Uterus (tissue), 4 donors: ENCODE measurements at places on chromosomes 3 and 15. TPM values are rescaled to one million over a fixed set of nuclear protein-coding genes. Genes with fewer than 3 reads are reported as not detected.

EFCAB12 gene
- 0.76 TPM for total RNA-seq

ARGFX gene
- total RNA-seq: not detected

ANKUB1 gene
- not detected for total RNA-seq

SMAD6 gene
- total RNA-seq: 30.1 TPM

DNAH12 gene
- 0.30 TPM for total RNA-seq

ZPLD1 gene
- total RNA-seq: 0.07 TPM

RTP1 gene
- total RNA-seq: not detected

KLF15 gene
- total RNA-seq: 16.5 TPM

FOXB1 gene
- not detected for total RNA-seq

EIF2B5 gene
- total RNA-seq: 36.3 TPM

SLC49A4 gene
- 9.7 TPM for total RNA-seq

TMOD3 gene
- total RNA-seq: 48.6 TPM

CAND2 gene
- total RNA-seq: 42.0 TPM

WDR93 gene
- total RNA-seq: 1.5 TPM

ATP8B4 gene
- 34.9 TPM for total RNA-seq

OXSR1 gene
- 45.6 TPM for total RNA-seq

RAD51 gene
- total RNA-seq: 0.51 TPM

ADGRG7 gene
- total RNA-seq: not detected

PAK6 gene
- total RNA-seq: 2.3 TPM

CDHR4 gene
- total RNA-seq: 1.6 TPM

PCOLCE2 gene
- 27.4 TPM for total RNA-seq

CHRD gene
- total RNA-seq: 24.8 TPM

CASR gene
- total RNA-seq: not detected

IQCF5 gene
- total RNA-seq: not detected

NSMCE3 gene
- 9.4 TPM for total RNA-seq

LYSMD2 gene
- total RNA-seq: 8.5 TPM

NR1D2 gene
- total RNA-seq: 95.7 TPM

SV2B gene
- total RNA-seq: 0.85 TPM

FRMD5 gene
- total RNA-seq: 0.37 TPM

ZDHHC23 gene
- total RNA-seq: 0.29 TPM

TCAIM gene
- 26.0 TPM for total RNA-seq

RPL15 gene
- total RNA-seq: 5,103 TPM

PP2D1 gene
- not detected for total RNA-seq

FYCO1 gene
- total RNA-seq: 28.2 TPM

CFAP100 gene
- total RNA-seq: 2.8 TPM

TGM5 gene
- not detected for total RNA-seq

GREM1 gene
- total RNA-seq: 5.1 TPM

SPINK8 gene
- not detected for total RNA-seq

CCR3 gene
- not detected for total RNA-seq

IL1RAP gene
- total RNA-seq: 16.7 TPM

RARB gene
- 17.1 TPM for total RNA-seq

GPR62 gene
- total RNA-seq: not detected

GPR171 gene
- 0.34 TPM for total RNA-seq

ATOSA gene
- 82.0 TPM for total RNA-seq

XCR1 gene
- total RNA-seq: not detected

MINAR1 gene
- not detected for total RNA-seq

SLCO2A1 gene
- 29.1 TPM for total RNA-seq

FAM227B gene
- 15.7 TPM for total RNA-seq

TNFSF10 gene
- total RNA-seq: 44.7 TPM

BOC gene
- 107 TPM for total RNA-seq

P2RY1 gene
- total RNA-seq: 19.7 TPM

GATM gene
- 23.5 TPM for total RNA-seq

MST1R gene
- total RNA-seq: 2.8 TPM

AGBL1 gene
- not detected for total RNA-seq

KBTBD13 gene
- total RNA-seq: not detected

RNU5B-1 gene
- total RNA-seq: 34.0 TPM

SAMMSON gene
- not detected for total RNA-seq

AP2M1 gene
- 241 TPM for total RNA-seq

ATP2B2 gene
- total RNA-seq: 9.5 TPM

P4HTM gene
- total RNA-seq: 45.7 TPM
